ENCODE measurements at places on chromosomes 11 and 22.

DNA sequence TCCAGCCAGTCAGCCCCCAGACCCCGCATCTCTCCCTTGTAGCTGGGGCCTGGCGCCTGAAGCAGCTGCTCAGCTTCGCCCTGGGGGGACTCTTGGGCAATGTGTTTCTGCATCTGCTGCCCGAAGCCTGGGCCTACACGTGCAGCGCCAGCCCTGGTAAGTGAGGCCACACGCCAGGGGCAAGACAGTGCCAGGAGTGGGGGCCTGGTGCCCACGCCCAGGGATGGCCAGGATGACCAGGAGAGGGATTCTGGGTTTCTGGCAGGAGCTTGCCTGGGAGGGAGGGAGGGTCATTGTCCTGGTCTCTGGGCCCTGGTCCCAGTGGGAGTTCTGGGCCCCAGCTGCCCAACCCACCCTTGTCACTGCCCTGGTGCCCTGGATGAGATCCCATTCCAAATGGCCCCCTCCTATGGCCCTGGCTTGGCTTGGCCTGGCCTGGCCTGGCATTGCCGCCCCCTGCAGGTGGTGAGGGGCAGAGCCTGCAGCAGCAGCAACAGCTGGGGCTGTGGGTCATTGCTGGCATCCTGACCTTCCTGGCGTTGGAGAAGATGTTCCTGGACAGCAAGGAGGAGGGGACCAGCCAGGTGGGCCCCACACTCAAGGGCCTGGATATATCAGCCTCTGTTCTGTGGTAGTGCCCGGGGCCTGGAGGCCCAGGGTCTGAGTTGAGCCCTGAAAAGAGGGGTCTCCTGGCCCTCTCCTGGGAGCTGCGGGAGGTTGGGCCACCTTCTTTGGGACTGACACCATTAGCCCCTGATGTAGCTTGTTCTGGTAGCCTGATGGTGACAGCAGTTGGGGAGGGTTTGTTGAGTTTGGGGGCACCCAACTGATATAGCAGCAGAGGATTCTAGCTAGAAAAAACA, 3.7 kb downstream of the SLC39A13 start:
- peak; percentile 22 for DNase-seq

DNA sequence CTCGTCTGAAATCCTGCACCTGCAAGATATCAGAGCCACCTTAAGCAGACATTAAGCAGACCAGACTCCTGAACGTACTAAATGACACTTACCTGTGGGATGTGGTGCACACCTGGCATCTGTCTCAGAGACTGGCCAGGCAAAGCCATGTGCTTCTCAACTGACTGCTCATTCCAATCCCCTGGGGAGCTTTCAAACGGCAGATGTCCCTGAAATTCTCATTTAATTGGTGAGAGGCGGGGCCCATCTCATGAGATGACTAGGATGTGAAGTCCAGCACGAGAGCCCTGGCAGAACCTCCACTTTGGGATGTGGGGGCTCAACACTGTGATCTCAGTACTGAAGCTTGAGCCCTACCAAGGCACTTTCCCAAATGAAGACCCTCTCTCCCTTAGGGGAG, 84.9 kb upstream of the HMGXB4 start:
- no peak for DNase-seq

GRCh38 chr11:68340003-68340767, 27.8 kb downstream of the LRP5 start:
- no peak for DNase-seq

DNA sequence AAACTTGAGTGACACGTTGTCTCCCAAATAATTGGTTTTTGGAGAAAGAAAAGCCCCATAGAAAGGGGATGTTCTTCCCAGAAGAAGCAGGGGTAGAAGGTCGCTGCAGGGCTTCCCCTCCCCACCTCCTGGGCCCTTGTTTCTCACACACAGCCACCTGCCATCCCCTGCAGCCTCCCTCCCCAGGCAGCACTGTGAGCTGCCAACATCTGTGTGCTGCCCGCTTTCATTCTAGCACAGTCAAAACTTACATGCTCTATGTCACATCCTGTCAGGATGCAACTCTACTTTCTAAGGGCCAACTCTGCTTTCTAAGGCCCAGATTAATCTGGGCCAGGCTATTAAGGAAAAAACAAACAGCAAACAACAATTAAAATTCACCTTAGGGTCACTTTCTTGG, 309.4 kb upstream of the ZC3H12C start:
- no peak for DNase-seq

DNA sequence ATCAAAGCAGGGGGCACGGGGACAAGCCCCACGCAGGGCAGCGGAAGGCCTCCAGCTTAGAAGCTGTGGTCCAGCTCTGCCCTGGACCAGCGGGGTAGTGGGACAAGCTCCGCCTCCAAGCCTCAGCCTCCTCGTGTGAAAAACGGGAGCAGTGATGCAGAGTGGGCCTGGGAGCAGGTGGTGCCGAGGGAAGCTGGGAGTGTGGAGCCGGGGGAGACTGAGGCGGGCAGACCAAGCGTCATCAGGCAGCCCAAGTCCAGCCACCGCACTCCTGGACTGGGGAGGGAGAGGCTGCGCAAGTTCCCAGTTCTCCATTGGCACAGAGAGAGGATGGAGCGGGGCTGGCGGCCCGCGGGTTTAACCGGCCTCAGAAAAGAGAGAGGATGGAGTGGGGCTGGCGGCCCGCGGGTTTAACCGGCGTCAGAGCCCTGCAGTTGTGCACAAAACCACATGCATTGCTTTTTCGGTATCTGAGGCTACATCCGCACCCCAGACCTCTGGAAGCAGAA, 68.1 kb upstream of the PHF21B start:
- no peak for DNase-seq

DNA sequence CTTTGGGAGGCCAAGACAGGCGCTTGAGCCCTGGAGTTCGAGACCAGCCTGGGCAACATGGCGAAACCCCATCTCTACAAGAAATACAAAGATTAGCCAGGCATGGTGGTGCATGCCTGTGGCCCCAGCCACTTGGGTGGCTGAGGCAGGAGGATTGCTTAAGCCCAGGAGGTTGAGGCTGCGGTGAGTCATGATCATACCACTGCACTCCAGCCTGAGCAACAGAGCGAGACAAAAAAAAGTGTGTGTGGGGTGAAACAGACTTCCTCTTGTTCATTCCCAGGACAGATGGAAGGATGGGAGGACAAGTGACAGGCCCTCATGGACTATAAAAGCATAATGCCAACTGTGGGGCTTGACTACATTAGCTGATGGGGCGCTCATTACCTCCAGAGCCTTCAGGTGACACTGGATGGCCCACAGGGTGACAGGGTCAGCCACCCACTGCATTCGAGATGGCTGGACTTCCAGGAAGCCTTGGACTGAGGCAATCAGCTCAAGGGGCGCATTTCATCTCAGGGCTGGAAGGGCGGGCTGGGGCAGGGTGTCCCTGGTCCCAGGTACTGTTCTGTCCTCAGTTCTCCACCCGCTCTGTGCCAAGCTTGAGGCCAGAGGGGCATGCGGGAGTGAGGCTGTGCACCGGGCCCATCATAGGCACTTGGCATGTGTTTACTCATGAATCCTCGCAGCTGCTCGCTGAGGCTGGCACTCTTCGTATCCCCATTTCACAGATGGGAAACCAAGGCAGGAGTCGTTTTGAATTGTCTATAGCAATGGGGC, 12.5 kb downstream of the NPTXR start:
- no peak for DNase-seq

GRCh38 chr22:41264408-41264941, 21.5 kb downstream of the RANGAP1 start:
- no peak for DNase-seq

GRCh38 chr11:65873318-65874156, 937 bp upstream of the EFEMP2 start:
- peak; percentile 96 for DNase-seq

DNA sequence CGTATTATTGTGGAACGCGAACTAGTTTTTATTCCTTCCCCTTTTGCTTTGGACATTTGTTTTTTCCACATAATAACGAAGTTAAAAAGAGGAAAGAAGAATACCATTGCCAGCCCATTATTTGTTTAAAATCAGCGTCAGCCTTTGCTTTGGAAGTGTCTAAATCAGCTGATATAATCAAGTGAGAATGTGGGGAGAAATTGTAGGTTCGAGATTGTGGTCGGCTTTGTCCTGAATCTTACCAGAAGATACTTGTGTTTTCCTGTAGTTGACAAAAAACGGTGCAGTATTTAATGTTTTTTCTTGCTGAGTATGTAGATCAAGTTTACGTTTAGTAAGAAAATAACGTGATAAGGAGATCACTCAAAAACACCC, 935 bp downstream of the ZNF143 start:
- DNase-seq = no peak

DNA sequence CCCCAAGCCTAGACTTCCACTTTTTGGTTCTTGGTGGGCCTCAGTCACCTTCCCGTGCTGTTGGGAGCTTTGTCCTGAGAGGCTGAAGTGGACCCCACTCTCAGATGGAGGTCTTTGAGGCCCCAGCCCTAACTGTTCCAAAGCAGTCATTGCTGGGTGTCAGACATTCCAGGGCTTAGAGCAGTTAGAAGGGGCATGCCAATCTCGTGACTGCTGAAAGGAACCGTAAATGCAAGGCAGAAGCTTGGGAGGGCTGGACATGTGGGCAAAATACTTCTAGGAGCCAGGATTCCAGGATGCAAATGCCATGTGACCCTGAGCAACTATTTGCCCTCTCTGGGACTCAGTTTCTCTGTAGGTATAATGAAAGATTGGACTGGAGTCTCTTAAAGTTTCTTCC, 118.8 kb upstream of the CRYBB3 start:
- no peak for DNase-seq

GRCh38 chr11:73321604-73322381, 13.7 kb downstream of the ARHGEF17 start:
- DNase-seq = no peak

DNA sequence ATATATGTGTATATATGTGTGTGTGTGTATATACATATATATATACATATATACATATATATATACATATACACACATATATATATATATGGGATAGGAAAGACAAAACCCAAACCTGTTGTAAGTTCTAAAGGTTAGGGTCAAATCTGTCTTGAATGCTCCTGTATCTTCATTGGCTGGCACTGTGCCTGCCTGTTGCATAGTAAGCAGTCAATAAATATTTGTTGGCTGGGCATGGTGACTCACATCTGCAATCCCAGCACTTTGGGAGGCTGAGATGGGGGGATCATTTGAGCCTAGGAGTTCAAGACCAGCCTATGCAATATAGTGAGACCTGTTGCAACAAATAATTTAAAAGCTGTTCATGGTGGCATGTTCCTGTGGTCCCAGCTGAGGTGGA, 205.4 kb downstream of the DBX1 start:
- no peak for DNase-seq

DNA sequence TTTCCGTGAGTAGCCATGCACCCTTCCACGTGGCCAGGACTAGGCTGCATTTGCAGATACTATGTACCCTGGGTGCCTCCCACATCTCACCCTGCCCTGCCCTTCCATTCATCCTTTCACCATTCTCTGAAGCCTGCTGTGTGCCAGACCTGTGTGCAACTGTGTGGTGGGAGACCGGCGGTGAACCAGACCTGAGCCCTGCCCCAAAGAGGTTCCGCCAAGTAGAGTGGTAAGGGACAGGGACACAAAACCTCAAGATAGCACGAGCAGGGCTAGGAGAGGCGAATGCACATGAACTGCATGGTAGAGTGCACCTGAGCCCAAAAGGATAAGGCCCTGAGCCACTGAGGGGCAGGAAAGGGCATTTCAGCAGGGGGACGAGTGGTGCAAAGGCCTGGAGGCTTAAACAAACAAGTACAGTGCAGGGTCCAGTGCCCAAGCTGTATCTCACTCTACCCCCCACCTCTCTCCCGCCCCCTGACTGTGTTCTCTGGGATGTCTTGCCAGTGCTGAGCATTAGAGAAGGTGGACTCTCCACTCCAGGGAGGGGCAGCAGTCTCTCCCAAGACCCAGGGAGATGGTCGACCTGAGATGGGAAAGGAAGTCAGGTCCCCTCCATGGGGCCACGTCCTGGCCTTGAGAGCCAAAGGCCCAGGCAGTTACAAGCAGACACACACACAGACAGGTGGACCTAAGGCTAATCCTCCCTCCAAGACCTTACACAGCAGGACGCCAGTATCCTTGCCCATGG, 14.1 kb upstream of the ARAP1 start:
- DNase-seq = no peak

- no peak for DNase-seq
Measured at GRCh38 chr22:45336971-45337431, 27.3 kb downstream of the FAM118A start.

GRCh38 chr11:102317099-102317767, at the start of gene BIRC3:
Gene BIRC3, plus strand, starts transcription at chr11:102317484. Its CDS starts 7,026 bp downstream, at chr11:102324510.
- peak; percentile 64 for DNase-seq
